ENCODE measurements at places on chromosomes 12 and 14. TPM values are rescaled to one million over a fixed set of nuclear protein-coding genes. Genes with fewer than 3 reads are reported as not detected.

The ADAM20 gene
- 0.65 TPM for total RNA-seq

The GARIN6 gene
- not detected for total RNA-seq

The OTX2 gene
- not detected for total RNA-seq

The SERPINA12 gene
- not detected for total RNA-seq

The KERA gene
- total RNA-seq, result not detected

The LRRIQ1 gene
- not detected for total RNA-seq

DNA sequence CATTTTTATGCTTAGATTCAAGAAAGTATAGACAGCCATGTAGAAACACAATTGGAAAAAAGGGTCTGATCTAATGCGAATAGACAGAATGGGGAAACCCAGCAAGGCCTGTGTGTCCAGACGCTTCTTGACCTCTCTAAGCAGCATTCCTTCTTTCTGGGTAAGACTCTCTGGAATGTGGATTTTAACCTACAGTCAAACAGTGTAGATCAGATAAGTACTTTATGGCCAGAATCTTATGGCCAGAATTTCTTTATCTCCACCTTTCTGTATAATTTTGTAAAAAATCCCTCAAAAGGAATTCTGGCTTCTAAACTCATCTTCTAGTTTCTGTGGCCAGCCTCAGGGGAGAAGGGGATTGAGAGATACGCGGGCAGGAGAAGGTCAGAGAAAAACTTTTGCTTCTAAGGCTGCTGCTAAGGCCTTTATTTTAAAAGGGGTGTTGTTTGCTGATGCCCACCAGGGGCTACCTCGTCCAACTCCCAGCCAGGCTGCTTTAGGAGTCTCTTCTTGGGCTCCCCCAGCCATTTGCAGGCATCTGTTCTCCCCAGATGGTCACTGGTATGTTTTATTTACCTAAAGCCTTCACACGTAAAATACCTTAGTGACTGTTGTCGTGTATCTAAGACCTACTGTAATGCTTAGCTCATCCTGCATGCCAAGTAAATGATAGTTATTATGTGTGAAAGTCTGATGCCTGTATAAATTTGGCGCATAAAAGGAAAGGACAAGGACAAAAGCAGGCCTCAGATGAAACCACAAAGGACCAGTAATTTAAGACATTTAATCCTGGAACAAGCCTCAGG is 68.4 kb downstream of the ANO6 start:
- peak overlapping the region; percentile 78 for H3K27ac ChIP-seq
- peaks cover 87% of the 10 kb centered on the region for H3K4me1 ChIP-seq
- H3K4me3 ChIP-seq, result no peak overlapping the region
- H3K27me3 ChIP-seq, result no peaks in the 10 kb centered on the region
- peak; percentile 83 for DNase-seq
- peaks cover 1% of the 10 kb centered on the region for H3K36me3 ChIP-seq

DNA sequence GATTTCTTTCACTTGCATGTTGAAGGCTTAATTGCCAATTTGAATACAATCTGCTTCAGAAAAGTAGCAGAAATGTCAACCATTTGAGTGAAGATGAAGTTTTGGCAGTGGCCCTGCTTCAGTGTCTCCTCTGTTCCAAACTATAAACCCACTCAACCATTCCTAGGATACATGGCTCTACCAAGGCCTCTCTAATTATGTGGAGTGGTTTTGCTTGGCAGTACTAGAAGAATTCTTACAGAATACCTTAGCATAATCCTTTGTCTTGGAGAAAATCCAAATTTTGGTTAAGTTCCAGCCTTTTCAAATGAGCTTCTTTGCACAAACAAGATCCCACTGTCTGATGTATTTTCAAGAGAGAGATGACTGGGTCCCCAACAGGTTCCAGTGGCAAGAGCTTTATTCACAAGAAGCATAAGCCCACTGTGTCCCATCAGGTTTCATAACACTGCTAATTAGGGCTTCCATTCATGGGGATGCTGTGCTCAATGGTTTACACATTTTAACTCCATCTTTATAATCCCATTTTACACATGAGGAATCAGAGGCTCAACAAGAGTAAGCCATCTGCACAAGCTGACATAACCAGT is 234.5 kb downstream of the IPO8 start:
- H3K27ac ChIP-seq, result no peak overlapping the region
- no peak for DNase-seq
- no peaks in the 10 kb centered on the region for H3K36me3 ChIP-seq
- H3K27me3 ChIP-seq, result no peaks in the 10 kb centered on the region
- H3K4me1 ChIP-seq, result no peaks in the 10 kb centered on the region

DNA sequence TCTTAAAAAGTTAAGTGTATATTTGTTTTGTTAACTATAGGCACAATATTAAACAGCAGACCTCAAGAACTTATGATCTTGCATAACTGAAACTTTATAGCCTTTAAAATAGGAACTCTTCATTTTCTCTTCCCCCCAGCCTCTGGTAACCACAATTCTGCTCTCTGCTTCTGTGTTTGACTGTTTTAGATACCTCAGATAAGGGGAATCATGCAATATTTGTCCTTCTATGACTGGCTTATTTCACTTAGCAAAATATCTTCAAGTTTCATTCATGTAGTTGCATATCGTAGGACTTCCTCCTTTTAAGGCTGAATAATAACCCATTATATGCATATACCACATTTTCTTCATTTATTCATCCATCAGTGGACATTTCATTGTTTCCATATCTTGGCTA is 131.3 kb downstream of the PTPRO start:
- H3K27me3 ChIP-seq, result no peaks in the 10 kb centered on the region
- no peak overlapping the region for H3K27ac ChIP-seq
- no peaks in the 10 kb centered on the region for H3K4me1 ChIP-seq
- H3K4me3 ChIP-seq, result no peak overlapping the region
- no peak for DNase-seq
- H3K36me3 ChIP-seq, result no peaks in the 10 kb centered on the region

DNA sequence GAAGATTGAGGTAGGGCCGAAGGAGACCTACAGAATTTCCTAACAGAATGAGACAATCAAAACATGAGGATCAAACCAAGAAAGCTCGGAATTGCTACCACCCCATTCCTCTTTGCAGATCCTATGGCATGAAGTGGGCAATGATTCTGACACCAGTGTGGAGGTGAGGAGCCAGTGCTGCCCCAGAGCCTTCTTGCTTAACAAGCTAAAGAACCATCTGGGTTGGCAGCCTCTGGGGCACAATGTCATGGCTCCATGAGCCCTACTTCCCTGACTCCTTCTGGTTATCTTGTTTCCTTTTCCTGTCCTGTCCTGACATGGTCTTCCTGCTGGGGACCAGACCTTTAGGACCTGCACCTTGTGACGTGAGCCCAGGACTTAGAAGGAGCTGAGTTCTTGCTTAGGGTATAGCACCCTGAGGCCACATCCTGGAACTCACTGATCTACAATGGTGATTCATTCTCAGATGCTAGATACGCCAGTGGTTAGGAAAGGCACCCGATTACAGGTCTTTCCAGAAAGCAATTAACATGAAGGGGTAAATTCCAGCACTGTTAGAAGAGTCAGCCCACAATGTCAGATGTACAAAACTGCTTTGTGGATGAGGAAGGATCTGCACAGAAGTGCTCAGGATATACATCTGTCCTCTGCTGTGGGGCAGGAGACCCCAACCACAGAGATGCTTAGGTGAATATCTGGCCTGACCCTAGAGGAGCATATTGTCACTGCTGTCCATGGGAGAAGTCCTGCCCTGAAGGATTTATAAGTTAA is 324.2 kb downstream of the ZFP36L1 start:
- no peaks in the 10 kb centered on the region for H3K36me3 ChIP-seq
- H3K27me3 ChIP-seq, result no peaks in the 10 kb centered on the region
- H3K4me1 ChIP-seq, result peaks cover 59% of the 10 kb centered on the region

GRCh38 chr14:61388173-61388975 is 67.0 kb downstream of the PRKCH start:
- H3K4me1 ChIP-seq, result peaks cover 18% of the 10 kb centered on the region
- H3K4me3 ChIP-seq, result no peak overlapping the region
- H3K27me3 ChIP-seq, result no peaks in the 10 kb centered on the region
- no peak overlapping the region for H3K27ac ChIP-seq
- peak; percentile 49 for DNase-seq
